ENCODE measurements at places on chromosomes 7 and 10. TPM values are rescaled to one million over a fixed set of nuclear protein-coding genes. Genes with fewer than 3 reads are reported as not detected.

The PLXNA4 gene
- total RNA-seq = 0.58 TPM

The SUGCT gene
- total RNA-seq = 9.9 TPM

The MYL10 gene
- total RNA-seq = not detected

The ZNF804B gene
- not detected for total RNA-seq

The GIMAP6 gene
- total RNA-seq = not detected

The ADAP1 gene
- 65.6 TPM for total RNA-seq

The INSYN2A gene
- not detected for total RNA-seq

All from Caco-2 (cell line).